ENCODE measurements at places on chromosomes 5 and 9. TPM values are rescaled to one million over a fixed set of nuclear protein-coding genes. Genes with fewer than 3 reads are reported as not detected.

Gene HDHD3
- 16.4 TPM for total RNA-seq

Gene SPAG8
- total RNA-seq = 0.07 TPM

Gene CARTPT
- total RNA-seq = not detected

Gene IFNA16
- total RNA-seq = not detected

Gene SPINK7
- total RNA-seq = not detected

Gene PRKACG
- total RNA-seq = not detected

Gene CAMK2A
- total RNA-seq = not detected

Gene GCNT4
- total RNA-seq = not detected

Gene GLRA1
- not detected for total RNA-seq

Gene FGF1
- total RNA-seq = not detected

Gene ZFP2
- not detected for total RNA-seq

Gene CXCL14
- not detected for total RNA-seq

Gene FAM53C
- total RNA-seq = 62.8 TPM

Gene RGS7BP
- total RNA-seq = not detected

Gene GABRA6
- total RNA-seq = not detected

Gene CER1
- total RNA-seq = not detected

Gene FAM151B
- 0.36 TPM for total RNA-seq

Gene SPATA31A1
- not detected for total RNA-seq

Gene RAI14
- not detected for total RNA-seq

Gene NRG2
- total RNA-seq = not detected

Gene TRIM36
- total RNA-seq = 4.1 TPM

Gene PDCD1LG2
- total RNA-seq = not detected

Gene MLLT3
- 4.0 TPM for total RNA-seq

Gene AQP3
- total RNA-seq = not detected

Gene FAXDC2
- total RNA-seq = not detected

Gene C5orf52
- not detected for total RNA-seq

Gene ANKRA2
- total RNA-seq = 16.8 TPM

Gene SPATA31A7
- not detected for total RNA-seq

Gene SLC34A3
- not detected for total RNA-seq

Gene GABRA1
- total RNA-seq = not detected
